Thymus (tissue), 14 donors: ENCODE measurements at places on chromosomes 16 and 17. TPM values are rescaled to one million over a fixed set of nuclear protein-coding genes. Genes with fewer than 3 reads are reported as not detected.

DNA sequence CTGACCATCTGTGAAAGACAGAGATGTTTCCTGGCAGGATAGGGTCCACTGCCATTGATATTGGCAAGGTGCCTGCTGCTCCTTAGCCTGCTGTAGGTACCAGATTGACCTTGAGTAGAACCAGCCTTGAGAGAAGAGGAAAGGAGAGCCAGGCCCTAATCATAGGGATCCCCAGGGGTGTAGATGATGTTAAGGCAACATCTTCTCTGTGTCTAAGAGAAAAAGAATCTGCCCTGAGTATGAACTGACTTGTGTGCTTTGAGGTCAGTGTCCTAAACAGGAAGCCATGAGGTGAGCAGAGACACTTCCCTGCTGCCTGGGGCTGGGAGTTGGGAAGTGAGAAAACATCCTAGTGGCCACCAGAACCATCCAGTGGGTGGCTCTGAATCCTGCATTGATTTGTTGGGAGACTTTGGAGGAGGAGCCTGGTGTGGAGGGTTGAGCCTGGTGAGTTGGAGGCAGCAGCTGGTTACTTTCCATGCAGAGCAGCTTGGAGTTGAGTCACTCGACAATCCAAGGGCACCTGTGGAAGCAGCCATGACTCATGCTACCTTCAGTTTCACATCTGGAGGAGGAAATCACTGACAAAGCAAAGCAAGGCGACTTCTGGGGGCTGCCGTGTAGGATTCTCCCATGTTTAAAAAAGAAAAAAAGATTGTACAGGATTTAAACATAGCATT, 47.8 kb downstream of the BMERB1 start:
- no peak for DNase-seq
- H3K36me3 ChIP-seq: no peaks in the 10 kb centered on the region
- H3K4me3 ChIP-seq: no peak overlapping the region

GRCh38 chr16:3062553-3062952, 2.9 kb upstream of the IL32 start:
- H3K4me3 ChIP-seq: no peak overlapping the region
- peaks cover 32% of the 10 kb centered on the region for H3K4me1 ChIP-seq
- H3K36me3 ChIP-seq: peaks cover 2% of the 10 kb centered on the region
- no peak for DNase-seq
- no peak overlapping the region for H3K27ac ChIP-seq

DNA sequence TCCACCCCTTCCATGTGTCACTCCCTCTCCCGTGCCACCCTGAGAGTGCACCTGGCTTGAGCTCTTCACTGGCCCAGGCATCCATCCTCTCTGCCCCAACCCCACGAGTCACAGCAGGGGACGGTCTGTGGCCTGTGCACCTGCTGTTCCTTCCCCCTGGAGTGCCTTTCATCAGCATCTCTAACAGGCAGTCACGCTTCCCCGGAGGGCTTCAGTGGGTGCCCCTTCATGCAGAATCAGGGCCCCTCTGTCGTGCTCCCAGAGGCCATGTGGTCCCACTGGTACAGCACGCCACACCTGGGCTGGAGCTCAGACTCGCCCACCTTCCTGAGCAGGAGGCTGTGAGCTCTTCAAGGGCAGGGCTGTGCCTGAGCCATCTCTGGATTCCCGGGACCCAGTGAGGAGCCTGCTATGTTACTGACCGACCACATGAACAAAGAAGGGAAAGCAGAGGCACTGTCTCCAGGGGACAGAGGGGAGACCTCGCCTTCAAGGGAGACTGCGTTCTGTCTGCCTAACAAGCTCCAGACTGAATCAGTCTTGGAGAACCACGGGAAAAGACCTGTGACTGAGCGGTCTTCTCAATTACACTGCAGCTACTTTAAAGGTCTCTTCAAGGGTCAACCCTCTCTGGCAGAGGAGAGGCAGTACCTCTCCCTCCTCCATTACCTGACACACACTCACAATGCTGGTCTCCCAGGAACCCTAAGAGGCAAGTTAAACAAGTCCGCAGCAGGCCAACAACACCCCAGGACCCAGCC, 78.8 kb upstream of the DOC2B start:
- H3K27ac ChIP-seq: no peak overlapping the region
- H3K27me3 ChIP-seq: no peaks in the 10 kb centered on the region
- DNase-seq: no peak
- no peak overlapping the region for H3K4me3 ChIP-seq
- no peaks in the 10 kb centered on the region for H3K36me3 ChIP-seq

GRCh38 chr16:28524681-28525171, 14.0 kb downstream of the NUPR1 start:
- H3K27ac ChIP-seq: no peak overlapping the region
- H3K4me1 ChIP-seq: no peaks in the 10 kb centered on the region
- no peaks in the 10 kb centered on the region for H3K36me3 ChIP-seq
- no peak overlapping the region for H3K4me3 ChIP-seq
- no peak for DNase-seq
- H3K27me3 ChIP-seq: no peaks in the 10 kb centered on the region

- no peak overlapping the region for H3K27ac ChIP-seq
- DNase-seq: no peak
- no peaks in the 10 kb centered on the region for H3K4me1 ChIP-seq
- no peaks in the 10 kb centered on the region for H3K27me3 ChIP-seq
- no peaks in the 10 kb centered on the region for H3K36me3 ChIP-seq
Measured at GRCh38 chr16:86222965-86223551, 287.3 kb upstream of the FOXF1 start.

GRCh38 chr16:49556606-49557446, 183.2 kb downstream of the C16orf78 start:
- no peak for DNase-seq
- H3K4me1 ChIP-seq: peaks cover 18% of the 10 kb centered on the region
- no peaks in the 10 kb centered on the region for H3K27me3 ChIP-seq
- no peak overlapping the region for H3K27ac ChIP-seq

GRCh38 chr16:78108451-78108850, 9.0 kb downstream of the WWOX start:
- H3K4me1 ChIP-seq: no peaks in the 10 kb centered on the region
- H3K4me3 ChIP-seq: no peak overlapping the region
- H3K27ac ChIP-seq: no peak overlapping the region
- no peak for DNase-seq
- H3K36me3 ChIP-seq: peaks cover 22% of the 10 kb centered on the region

DNA sequence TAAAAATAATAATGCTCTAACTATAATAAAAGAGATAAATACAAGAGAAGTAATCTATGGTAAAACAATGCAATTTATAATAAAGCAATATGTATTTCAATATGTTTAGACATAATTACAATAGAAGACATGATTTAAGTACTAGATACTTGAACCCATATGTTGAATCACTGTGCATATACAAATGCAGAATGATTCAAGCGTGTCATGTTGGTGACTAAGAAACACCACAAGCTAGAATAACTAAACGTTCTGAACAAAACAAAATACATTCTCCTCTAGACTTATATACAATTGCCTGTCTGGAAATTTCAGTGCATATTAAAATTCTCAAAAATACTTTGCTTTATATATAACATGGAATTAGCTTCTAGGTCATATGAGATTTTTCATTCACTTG, 11.2 kb downstream of the TADA2A start:
- no peaks in the 10 kb centered on the region for H3K4me1 ChIP-seq
- H3K4me3 ChIP-seq: no peak overlapping the region
- DNase-seq: no peak
- peaks cover 43% of the 10 kb centered on the region for H3K36me3 ChIP-seq
- H3K27me3 ChIP-seq: no peaks in the 10 kb centered on the region
- no peak overlapping the region for H3K27ac ChIP-seq

DNA sequence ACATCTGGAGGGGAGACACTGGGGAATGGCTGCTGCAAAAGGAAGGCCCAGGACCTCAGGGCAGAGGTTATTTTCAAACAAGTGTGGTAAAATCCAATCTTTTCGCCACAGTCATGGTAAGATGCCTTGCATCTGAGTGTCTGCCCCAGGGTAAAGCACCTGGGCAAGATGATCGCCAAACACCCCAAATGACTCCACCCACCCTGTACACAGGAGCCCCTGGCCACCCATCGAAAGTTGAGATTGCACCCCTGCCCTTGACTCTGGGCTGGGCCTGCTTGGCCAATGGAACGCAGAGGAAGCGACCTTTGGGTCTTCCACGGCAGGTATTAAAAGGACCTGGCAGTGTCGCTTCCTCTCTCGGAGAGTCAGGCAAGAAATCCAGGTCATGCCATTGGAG, 88.8 kb downstream of the C16orf95 start:
- H3K4me1 ChIP-seq: no peaks in the 10 kb centered on the region
- no peak overlapping the region for H3K4me3 ChIP-seq
- H3K27me3 ChIP-seq: no peaks in the 10 kb centered on the region
- H3K27ac ChIP-seq: no peak overlapping the region

- no peaks in the 10 kb centered on the region for H3K27me3 ChIP-seq
- H3K27ac ChIP-seq: no peak overlapping the region
- no peak for DNase-seq
- no peak overlapping the region for H3K4me3 ChIP-seq
Measured at GRCh38 chr17:55668312-55668920, 54.2 kb downstream of the TMEM100 start.

- peaks cover 6% of the 10 kb centered on the region for H3K27me3 ChIP-seq
- H3K4me3 ChIP-seq: no peak overlapping the region
- no peaks in the 10 kb centered on the region for H3K36me3 ChIP-seq
- H3K4me1 ChIP-seq: peaks cover 50% of the 10 kb centered on the region
Measured at GRCh38 chr17:57946798-57947358, 8.3 kb downstream of the CUEDC1 start.

- H3K4me3 ChIP-seq: no peak overlapping the region
- H3K27me3 ChIP-seq: no peaks in the 10 kb centered on the region
- no peak for DNase-seq
- H3K36me3 ChIP-seq: peaks cover 7% of the 10 kb centered on the region
- no peaks in the 10 kb centered on the region for H3K4me1 ChIP-seq
- H3K27ac ChIP-seq: no peak overlapping the region
Measured at GRCh38 chr16:72794319-72794718, 253.6 kb downstream of the ZFHX3 start.

- DNase-seq: no peak
- H3K27me3 ChIP-seq: no peaks in the 10 kb centered on the region
- no peak overlapping the region for H3K27ac ChIP-seq
- H3K36me3 ChIP-seq: no peaks in the 10 kb centered on the region
- no peaks in the 10 kb centered on the region for H3K4me1 ChIP-seq
- H3K4me3 ChIP-seq: no peak overlapping the region
Measured at GRCh38 chr17:30300818-30301217, 9.1 kb upstream of the BLMH start.

GRCh38 chr16:68732042-68732680, 4.9 kb upstream of the CDH1 start:
- DNase-seq: no peak
- peaks cover 35% of the 10 kb centered on the region for H3K27me3 ChIP-seq
- H3K4me1 ChIP-seq: peaks cover 4% of the 10 kb centered on the region
- no peak overlapping the region for H3K4me3 ChIP-seq
- H3K36me3 ChIP-seq: no peaks in the 10 kb centered on the region
- peak overlapping the region; percentile 26 for H3K27ac ChIP-seq

DNA sequence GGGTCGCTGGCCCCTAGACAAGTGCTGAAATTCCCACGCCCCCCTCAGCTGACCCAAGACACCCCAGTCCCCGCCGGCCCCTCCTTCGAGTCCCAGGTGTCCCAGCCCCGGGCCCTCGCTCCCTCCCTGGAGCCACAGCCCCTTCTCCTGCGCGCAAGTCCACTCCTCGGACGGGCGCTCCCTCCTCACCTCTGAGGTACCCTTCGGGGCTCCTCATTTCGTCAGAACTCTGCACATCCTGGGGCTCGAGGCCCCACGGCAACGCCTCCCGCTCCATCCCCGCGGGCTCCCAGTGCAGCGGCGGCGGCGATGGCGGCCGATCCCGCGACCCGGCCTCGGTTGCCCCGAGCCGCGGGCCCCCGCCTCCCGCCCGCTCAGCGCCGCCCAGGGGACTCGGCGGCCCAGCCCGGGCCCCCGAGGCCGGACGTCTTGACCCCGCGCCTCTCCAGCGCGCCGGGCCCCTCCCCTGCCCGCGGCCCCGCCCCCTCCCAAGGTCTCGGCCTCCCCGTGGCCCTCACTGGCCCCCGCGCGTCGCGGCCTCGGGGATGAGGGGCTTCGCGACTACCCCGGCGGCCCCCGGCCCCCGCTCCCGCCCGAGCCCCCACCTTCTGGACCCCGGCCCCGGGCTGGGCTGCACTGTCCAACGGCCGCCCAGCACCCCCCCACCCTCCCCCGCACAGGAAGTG, at the start of gene ZNF768:
ZNF768 (minus strand) TSS at position 430 of the 686 bp plus-strand sequence; CDS start at position 277, 153 bp downstream.
- DNase-seq: peak; percentile 28
- H3K4me1 ChIP-seq: peaks cover 26% of the 10 kb centered on the region
- H3K4me3 ChIP-seq: peak within 1 kb of the TSS; percentile 76
- H3K36me3 ChIP-seq: peaks cover 19% of the 10 kb centered on the region
- peaks cover 6% of the 10 kb centered on the region for H3K27me3 ChIP-seq

GRCh38 chr17:81867170-81867990, 3.8 kb downstream of the ARHGDIA start:
- no peak for DNase-seq
- H3K4me3 ChIP-seq: no peak overlapping the region
- H3K27ac ChIP-seq: peak overlapping the region; percentile 47
- H3K4me1 ChIP-seq: peaks cover 40% of the 10 kb centered on the region
- peaks cover 2% of the 10 kb centered on the region for H3K27me3 ChIP-seq

- H3K4me1 ChIP-seq: no peaks in the 10 kb centered on the region
- H3K4me3 ChIP-seq: no peak overlapping the region
- no peak overlapping the region for H3K27ac ChIP-seq
- no peaks in the 10 kb centered on the region for H3K36me3 ChIP-seq
Measured at GRCh38 chr16:22174642-22175041, 12.3 kb downstream of the SDR42E2 start.

DNA sequence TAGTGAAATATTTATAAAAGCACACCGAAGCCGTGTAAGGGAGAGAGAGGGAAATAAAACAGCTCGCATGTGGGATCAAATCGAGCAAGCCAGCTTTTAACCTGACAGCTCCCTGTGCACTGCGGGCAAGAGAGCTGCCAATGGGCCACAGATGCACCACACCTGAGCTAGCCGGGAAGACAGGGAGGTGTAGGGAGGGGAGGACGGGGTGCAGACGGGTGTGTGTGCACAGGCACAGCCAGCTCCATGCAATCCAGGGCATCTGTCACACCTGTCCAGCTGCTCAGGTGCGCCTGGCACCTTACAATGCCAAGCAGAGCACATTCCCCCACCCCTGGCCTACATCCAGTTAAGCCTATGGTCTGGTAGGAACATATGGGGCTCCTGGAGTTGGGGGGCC, 70.0 kb downstream of the C16orf78 start:
- no peak overlapping the region for H3K27ac ChIP-seq
- DNase-seq: no peak

DNA sequence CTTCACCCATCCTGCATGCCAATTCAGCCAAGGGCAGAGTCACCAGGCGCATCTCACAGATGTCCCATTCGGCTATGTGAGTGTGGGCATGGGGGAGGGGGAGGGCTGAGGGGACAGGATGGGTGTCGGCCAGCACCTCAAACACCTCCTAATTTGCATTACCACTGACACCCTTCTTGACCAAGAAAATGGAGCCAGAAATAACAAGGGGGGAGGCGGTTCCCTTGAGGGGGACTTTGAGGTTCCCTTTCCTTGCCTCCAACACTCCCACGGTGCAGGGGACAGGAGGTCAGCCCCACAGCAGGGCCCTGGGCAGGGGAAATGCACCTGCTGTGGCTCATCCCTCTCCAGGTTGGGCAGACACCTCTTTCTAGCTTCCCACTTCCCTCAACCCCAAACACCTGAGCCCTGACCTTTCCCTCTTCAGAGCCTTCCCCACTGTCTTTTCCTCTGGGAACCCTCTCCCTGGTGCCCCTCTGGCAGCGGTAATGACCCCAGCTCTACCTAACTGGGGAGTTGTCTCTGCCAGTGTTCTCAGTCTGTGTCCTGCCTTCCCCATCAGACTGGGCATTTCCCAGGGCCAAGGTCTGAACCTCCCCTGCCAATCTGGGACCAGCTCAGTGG, 18.2 kb upstream of the TBX21 start:
- peaks cover 46% of the 10 kb centered on the region for H3K4me1 ChIP-seq
- H3K36me3 ChIP-seq: no peaks in the 10 kb centered on the region
- DNase-seq: no peak
- H3K4me3 ChIP-seq: no peak overlapping the region
- no peaks in the 10 kb centered on the region for H3K27me3 ChIP-seq

Gene ZNF48
- 12.9 TPM for total RNA-seq

Gene GGNBP2
- total RNA-seq: 55.5 TPM

Gene ADCY9
- total RNA-seq: 1.3 TPM

Gene ABCA6
- total RNA-seq: 5.5 TPM

Gene ADGRG3
- 0.33 TPM for total RNA-seq
